ENCODE measurements at places on chromosomes 11 and 22.

GRCh38 chr11:2529173-2529572 lies 84.4 kb downstream of the KCNQ1 start:
- DNase-seq: no peak

DNA sequence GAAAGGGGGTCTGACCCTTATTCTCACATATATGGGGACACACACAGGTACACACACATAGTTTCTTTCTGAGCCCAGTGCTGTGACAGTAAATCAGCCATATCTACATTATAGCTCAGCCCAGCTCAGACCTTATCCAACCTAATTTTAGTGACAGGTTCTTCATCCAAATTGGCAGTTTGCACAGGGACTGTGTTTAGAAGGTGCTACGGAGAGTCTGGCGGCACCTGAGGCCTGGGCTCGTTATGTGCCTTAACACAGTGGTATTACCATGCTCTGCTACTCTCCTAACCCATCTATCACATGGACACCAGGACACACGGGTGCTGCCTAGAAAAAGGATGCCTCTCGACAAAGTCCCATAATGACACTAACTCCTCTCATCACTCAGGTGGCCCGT lies 109.3 kb downstream of the GALNT18 start:
- no peak for DNase-seq

DNA sequence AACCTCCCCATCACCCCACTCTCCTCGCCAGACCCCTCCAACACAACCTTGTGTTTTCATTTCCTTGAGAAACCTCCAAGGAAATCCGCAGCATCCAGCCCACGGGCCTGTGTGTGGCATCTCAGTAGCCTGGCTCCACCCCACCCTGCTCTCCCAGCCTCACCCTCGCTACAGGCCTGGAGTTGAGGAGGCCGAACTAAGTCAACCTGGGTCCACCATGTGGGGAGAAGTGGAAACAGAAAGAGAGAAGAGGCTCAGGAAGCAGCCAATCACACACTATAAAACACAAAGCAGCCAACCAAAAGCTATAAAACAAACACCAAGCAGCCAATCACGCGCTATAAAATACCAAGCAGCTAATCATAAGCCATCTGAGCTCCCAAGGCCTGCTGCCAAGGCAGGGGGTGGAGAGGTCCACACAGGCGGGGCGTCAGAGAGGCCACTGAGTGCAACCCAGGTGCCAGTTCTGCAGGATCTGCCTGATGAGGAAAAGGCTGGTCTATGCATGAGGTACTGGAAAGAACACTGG lies 72.0 kb downstream of the MICAL3 start:
- DNase-seq: no peak

- DNase-seq: no peak
These were observed 6.1 kb upstream of the ZDHHC8 start for GRCh38 chr22:20125201-20126174.

DNA sequence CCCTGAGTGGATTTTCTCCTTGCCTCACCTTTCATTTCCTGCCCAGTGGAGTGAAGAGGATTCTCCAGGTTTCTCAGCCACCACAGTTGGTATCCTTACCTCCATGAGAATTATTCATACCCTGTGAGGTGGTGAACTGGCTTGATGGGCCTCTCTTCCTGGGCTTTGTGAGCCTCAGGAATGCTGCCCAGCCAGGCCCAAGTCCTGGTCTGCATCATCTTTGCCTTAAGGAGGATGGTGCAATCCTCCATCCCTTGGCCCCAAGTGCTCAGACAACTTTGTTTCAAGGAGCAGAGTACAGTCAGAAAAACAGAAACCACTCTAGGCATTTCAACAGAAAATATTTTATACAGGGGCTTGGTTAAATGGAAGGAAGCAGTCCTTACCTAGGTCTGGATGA lies 114.2 kb upstream of the CADM1 start:
- DNase-seq: no peak

- no peak for DNase-seq
These were observed 2337.9 kb upstream of the RAG2 start for GRCh38 chr11:38935941-38936340.

- no peak for DNase-seq
These were observed 75.7 kb downstream of the CCDC83 start for GRCh38 chr11:85930879-85931366.

DNA sequence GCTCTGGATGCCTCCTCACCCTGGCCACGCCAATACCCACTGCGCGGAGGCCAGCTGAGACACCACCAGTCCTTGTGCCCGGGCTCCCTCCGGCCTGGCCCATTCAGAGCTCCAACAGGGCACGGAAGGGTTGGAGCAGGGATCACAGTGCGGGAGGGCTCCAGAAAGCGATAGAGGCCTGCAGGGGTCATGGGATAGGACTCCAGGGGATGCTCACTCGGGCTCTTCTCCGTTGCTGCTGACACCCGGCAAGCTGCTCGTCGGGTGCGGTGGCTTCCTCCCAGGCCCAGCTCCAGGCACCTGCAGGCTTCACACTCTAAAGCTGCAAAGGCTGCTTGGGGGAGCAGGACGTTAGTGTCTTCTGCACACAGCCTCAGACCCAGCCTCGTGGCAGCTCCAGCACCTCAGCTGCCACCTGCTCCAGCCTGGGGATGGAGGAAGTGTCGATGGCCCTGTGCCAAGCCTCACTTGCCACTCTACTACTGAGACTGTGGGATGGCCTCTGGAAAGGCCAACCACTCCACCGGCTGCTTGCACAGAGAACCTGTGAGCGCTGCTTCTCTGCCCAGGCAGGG lies 10.6 kb downstream of the WNT7B start:
- no peak for DNase-seq

- no peak for DNase-seq
These were observed 122.6 kb downstream of the ABTB2 start for GRCh38 chr11:34235189-34235588.

GRCh38 chr11:57460022-57460757 lies at the start of gene RTN4RL2:
TSS of gene RTN4RL2 (plus strand) at chr11:57460528. CDS start at chr11:57460866, 338 bp downstream.
- peak; percentile 47 for DNase-seq

GRCh38 chr11:67311051-67311555 lies 7.8 kb downstream of the SSH3 start:
- no peak for DNase-seq

- DNase-seq: no peak
These were observed 145.7 kb downstream of the TTC17 start for GRCh38 chr11:43504316-43504950.

GRCh38 chr11:30000986-30001750 lies 15.7 kb downstream of the KCNA4 start:
- DNase-seq: no peak

DNA sequence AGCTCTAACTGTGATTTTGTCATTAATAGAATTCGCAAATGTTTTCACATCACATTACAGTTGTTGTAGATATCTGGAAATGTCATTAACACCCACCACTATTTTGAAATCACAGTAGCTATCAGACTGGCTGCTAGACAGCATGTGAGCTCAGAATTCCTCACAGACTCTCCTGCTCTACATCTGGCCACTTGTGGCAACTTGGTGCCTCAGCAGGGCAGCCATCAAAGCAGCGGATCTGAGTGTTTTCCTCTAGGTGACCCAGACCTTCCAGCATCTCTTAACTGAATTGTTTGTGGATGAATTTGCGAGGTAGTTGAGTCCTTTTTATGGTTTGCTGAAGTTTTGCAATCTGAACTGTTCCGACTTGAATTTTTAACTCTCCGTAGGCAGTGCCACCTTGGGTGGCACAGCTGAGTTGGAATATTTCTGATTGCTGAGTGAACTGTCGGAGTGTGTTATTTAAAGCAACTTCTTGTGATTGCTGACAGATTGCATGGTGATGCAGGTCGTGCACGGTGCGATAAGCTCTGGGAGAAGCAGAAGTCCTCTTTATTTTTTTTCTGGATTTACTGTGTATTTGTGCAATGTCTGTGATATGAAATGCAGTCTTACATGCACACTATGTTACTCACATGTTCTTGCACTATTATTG lies 114.0 kb upstream of the PLET1 start:
- DNase-seq: no peak

GRCh38 chr11:61974766-61975631 lies 7.6 kb upstream of the FTH1 start:
- DNase-seq: no peak

GRCh38 chr11:61028135-61028729 lies 56.8 kb downstream of the CD6 start:
- DNase-seq: no peak

DNA sequence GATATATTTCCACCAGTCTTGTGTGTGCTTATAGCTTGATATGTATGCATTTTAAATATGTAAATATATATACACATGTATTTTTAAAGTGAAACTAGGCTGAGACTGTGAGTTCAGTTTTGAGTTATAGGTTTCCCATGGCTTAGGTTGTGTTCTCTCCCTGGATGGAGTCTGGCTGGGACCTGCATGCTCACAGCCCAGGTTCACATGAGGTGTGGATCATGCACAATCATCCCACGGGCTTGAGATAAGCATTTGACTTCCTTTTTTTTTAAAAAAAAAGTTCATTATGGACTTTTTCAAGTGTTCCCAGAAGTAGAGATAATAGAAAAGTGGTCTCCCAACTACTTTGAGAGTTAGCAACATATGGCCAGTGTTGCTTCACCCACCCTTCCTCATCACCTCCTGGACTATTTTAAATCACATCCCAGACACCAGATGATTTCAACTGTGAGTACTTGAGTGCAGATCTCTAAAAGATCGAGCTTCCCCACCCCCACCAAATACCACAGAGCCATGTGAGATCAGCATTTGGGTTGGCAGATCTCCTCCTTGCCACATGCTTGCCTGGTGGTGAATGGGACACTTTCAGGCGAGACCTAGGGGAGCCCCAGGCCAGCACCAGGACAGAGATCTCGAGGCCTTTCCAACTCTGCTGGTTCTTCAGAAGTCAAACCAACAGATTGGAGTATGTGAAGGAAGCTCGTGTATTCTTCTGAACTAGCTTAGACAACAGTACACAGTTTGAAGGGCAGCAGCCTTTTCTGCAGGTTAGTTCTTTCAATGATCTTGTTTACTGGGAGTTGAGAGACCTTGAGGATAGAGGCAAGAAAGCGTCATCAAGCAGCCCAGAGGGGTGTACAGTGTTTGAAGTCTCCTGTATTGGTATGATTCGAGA lies 15.9 kb downstream of the MED15 start:
- DNase-seq: no peak

GRCh38 chr11:1259561-1259960 lies 36.7 kb downstream of the MUC5B start:
- no peak for DNase-seq

DNA sequence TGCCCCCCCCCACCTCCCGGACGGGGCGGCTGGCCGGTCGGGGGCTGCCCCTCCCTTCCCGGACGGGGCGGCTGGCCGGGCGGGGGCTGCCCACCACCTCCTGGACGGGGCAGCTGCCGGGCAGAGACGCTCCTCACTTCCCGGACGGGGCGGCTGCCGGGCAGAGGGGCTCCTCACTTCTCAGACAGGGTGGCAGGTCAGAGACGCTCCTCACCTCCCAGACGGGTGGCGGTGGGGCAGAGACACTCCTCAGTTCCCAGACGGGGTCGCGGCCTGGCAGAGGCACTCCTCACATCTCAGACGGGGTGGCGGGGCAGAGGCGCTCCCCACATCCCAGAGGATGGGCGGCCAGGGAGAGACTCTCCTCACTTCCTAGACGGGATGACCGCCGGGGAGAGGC lies 24.0 kb downstream of the RNF185 start:
- no peak for DNase-seq

- no peak for DNase-seq
These were observed 72.6 kb upstream of the OR5AK2 start for GRCh38 chr11:56916162-56916561.

DNA sequence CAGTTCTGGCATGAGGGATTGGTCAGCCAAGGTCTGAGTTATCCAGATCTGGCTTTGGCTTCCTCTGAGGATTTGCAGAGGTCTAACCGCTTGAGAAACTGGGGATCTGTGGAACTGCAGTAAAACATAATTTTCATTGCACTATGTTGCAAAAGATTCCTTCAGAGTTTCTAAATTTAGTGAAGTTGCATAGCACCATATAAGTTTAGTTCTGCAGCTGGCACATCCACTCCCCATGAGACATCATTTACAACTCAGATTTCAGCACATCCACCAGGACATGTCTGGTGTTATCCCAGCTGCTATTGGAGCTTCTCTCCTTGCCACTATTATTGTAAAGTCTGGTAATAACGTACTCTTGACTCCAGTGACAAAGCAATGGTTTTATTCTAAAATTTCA lies 181.5 kb downstream of the CWF19L2 start:
- no peak for DNase-seq

DNA sequence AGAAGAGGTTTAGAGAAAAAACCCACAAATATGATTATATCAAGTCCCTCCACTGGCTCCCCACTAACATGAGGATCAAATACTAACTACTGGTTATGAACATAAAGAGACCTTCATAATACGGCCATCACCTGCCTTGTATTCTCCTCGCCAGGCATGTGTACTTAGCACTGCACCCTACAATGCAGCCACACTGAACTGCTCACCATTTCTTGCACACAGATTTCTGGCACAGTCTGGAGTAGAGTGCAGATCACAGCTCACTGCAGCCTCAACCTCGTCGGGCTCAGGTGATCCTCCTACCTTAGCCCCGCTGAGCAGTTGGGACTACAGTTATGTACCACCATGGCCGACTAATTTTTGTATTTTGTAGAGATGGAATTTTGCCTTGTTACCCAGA lies 13.1 kb downstream of the OSBP start:
- DNase-seq: no peak

- no peak for DNase-seq
These were observed 25.7 kb upstream of the CCDC188 start for GRCh38 chr22:20176421-20177085.

- no peak for DNase-seq
These were observed 17.3 kb upstream of the RASD2 start for GRCh38 chr22:35523167-35523947.

GRCh38 chr11:2419638-2420501 lies 19.3 kb downstream of the TSSC4 start:
- DNase-seq: peak; percentile 30

GRCh38 chr11:68658661-68659060 lies 25.7 kb upstream of the GAL start:
- no peak for DNase-seq

- DNase-seq: no peak
These were observed 3.1 kb downstream of the GAB2 start for GRCh38 chr11:78414321-78415051.

DNA sequence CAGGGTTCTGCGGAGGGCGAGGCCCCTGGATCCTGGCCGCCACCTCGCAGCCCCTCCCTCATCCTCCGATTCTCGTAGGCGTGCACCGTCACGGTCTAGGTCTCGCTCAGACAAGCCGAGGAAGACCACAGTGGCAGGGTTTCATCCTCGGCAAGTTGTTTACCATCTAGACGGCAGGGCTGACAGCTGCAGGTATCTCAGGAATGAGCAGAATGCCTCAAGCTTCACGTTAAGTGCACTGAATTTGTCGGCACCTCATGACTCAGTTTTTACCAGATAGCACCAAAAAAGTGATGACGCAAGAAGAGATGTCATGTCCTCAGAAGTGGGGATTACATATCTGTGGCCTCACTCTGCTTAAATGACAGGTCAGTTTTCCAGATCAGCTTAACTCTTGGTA lies 35.1 kb downstream of the WT1 start:
- DNase-seq: no peak

- DNase-seq: no peak
These were observed 43.7 kb upstream of the TOP3B start for GRCh38 chr22:22026157-22026831.

DNA sequence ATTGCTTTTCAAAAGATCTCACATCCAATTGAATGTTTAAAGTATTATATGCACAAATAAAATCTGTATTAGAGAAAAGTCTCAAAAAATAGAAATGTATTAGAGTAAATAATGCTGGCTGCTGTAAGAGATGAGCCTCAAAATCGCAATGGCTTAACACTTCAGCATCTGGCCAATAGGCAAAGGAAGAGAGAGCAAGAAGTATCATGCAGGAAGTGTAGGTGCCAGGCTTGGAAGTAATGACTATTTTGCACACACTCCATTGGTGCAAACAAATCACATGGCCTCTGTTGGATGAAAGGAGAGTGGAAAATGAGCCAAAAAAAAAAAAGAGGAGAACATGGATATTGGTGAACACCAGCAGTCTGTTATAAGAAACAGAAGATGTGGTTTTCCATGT lies 193.0 kb upstream of the E2F8 start:
- no peak for DNase-seq

Data from HS-5 (cell line).